Gastroesophageal sphincter (tissue), 4 donors: ENCODE measurements at places on chromosomes 7 and 10.
A peak's percentile ranks its signal among the peaks of the same experiment; 100 is the strongest.

DNA sequence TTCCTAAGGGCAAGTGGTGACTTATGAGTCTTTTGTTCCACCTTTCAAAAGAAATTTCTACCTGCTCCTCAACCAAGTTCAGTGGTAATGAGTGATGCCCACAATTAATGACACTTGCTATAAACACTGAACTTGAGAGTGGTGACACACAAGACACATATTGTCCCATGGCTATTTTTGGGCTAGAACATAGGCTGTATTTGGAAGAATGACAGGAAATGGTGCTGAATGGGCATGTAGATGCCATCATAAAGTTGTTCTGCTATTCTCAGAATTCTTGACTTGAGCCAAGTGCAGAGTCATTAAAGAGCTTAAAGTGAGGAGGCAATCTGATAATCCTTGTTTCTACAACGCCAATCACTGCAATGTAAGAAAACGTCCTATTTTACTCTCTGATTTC lies 313.3 kb downstream of the AGMO start:
- ATAC-seq = no peak

DNA sequence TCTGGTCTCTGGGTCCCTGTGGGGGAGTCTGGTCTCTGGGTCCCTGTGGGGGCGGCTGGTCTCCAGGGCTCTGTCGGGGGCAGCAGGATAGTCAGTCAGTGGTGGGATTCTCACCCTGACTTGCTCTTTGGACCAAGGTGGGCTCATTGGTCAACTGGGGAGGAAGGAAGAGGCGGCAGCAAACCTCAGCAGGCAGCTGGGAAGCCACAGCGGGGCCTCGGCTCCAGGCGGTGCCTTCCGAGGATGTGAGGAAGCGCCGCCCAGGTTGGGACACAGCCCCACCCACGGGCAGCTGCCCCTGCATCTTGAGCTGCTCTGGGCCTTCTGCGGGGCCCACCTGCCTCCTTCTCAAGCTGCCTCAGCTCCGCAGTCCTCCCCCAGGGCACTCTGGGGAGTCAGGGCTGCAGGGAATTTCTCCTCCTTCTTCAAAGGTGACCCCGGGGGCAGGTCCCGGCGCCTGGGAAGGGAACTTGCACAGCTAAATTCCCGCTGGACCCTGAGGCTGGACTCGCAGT lies 20.4 kb upstream of the KNDC1 start:
- ATAC-seq = no peak

GRCh38 chr7:142375710-142376313 lies 118.0 kb upstream of the PRSS58 start:
- ATAC-seq = peak; percentile 28

DNA sequence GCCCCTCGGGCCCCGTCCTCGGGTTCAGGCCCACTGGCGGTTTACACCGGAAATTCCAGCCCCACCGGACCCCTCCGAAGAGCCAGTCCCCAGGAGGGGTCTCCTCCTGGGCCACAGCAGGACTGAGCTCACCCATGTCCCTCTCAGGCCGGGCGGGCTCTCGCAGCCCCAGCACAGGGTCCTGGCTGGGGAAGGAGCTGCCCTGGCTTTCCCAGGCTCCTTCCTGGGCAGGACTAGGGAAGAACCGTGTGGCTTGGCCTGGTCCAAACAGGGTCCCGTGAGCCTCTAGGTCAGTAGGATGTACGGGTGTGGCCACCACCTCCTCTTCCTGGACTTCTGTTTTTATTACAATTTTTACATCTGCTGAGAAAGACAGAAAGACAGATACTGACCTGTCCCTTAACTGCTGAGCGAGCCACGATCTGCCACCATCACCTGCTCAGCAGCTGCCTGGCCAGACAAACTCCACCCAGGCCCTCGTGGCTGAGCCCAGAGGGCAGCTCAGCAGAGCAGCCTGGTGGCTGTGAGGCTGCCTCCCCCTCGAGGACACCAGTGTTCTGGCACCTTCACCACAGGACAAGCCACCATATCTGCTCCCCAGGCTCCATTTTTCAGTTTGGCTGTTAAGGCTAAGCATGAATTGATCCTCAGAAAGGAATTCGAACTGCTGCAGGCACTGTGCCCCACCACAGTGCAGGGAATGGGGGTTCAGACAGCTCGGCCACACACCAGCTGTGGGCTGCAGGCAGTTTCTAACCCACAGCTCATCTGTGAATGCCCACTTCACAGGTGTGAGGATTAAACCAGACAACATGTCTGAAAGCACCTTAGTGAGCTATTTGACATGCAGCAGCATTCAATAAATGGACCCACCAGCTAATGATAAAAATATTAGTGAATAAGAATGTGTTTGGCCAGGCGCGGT lies 14.5 kb upstream of the ZNF777 start:
- no peak for ATAC-seq

DNA sequence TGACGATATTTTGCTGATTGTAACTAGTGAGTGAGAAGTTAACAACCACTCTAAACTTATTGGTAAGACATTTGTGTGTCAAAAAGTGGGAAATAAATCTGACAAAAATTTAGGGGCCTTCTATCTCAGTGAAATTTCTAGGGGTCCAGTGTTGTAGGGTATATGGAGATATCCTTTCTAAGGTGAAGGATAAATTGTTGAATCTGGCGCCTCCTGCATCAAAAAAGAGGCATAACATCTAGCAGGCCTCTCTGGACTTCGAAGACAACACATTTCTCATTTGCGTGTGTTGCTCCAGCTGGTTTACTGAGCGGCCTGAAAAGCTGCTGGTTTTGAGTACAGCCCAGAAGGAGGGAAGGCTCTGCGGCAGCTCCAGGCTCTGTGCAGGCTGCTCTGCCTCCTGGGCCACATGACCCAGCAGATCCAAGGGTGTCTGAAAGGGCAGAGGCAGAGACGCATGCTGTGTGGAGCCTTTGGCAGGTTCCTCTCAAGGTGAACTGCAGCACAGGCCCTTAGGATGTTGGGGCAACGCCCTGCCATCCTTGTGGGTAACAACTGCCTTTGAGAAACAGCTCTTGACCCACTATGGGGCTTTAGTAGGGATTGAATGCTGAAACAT lies 72.4 kb downstream of the LMBR1 start:
- ATAC-seq = no peak

DNA sequence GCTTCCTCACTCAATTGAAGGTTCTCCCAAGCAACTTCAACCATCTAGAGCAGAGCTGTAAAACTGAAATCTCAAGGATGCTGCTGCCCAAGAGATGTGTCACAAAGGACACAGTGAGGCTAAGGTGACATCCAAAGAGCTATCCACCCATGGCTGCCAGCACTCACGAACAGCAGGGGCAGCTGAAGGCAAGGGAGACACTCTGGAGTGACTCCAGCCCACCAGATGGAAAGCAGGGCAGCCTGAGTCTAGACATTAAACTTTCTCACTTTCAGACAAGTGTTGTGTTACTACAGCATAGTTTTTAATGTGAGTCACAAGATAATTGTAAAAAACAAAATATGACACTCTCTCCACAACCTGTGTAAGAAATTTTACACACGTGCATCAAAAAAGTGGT lies 113.5 kb downstream of the LARP4B start:
- no peak for ATAC-seq
